ENCODE measurements at places on chromosomes 5 and 9. TPM values are rescaled to one million over a fixed set of nuclear protein-coding genes. Genes with fewer than 3 reads are reported as not detected.

The ALAD gene
- total RNA-seq: 37.7 TPM

The FOXD4 gene
- total RNA-seq: 0.75 TPM

The DMXL1 gene
- total RNA-seq: 51.4 TPM

The HSD17B4 gene
- 335 TPM for total RNA-seq

GRCh38 chr9:113638897-113639296, 175.4 kb downstream of the RGS3 start:
- DNase-seq: peak; percentile 9
- no peaks in the 10 kb centered on the region for H3K27me3 ChIP-seq
- no peaks in the 10 kb centered on the region for H3K4me1 ChIP-seq
- no peaks in the 10 kb centered on the region for H3K36me3 ChIP-seq
- no peak overlapping the region for H3K27ac ChIP-seq

GRCh38 chr9:129726322-129727160, 26.3 kb downstream of the PTGES start:
- no peak overlapping the region for H3K27ac ChIP-seq
- peaks cover 15% of the 10 kb centered on the region for H3K27me3 ChIP-seq
- H3K4me1 ChIP-seq: no peaks in the 10 kb centered on the region
- no peak overlapping the region for H3K4me3 ChIP-seq

DNA sequence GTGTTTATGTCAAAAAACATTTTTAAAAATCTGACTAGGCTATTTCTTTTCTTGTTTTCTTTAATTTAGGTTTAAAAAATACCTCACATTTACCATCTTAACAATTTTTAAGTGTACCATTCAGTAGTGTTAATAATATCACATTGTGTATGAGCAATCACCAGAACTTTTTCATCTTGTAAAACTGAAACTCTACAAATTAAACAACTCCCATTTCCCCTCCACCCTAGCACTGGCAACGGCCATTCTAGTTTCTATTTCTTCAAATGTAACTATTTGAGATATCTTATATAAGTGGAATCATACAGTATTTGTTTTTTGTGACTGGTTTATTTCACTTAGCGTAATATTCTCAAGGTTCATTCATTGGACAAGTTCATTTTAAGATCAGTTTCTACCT, 27.7 kb downstream of the PLCXD3 start:
- no peaks in the 10 kb centered on the region for H3K27me3 ChIP-seq
- DNase-seq: no peak
- no peak overlapping the region for H3K27ac ChIP-seq
- H3K36me3 ChIP-seq: no peaks in the 10 kb centered on the region

DNA sequence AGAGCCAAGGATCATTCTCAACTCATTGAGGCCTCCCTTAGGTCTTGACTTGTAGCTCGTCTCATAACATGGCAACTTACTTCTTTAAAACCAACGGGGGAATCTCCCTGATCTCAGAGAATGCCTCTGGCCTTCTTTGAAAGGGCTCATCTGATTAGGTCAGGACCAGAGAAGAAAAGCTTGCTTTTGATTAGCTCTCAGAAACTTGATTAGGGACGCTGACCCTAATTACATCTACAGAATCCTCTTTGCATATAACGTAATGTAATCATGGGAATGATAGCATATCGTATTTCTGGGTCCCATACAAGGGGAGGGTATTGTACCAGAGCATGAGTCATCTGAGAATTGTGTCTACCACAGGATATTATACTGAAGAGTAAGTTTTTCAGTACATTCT, 125.1 kb upstream of the SH3GL2 start:
- H3K4me3 ChIP-seq: no peak overlapping the region
- no peaks in the 10 kb centered on the region for H3K27me3 ChIP-seq
- H3K4me1 ChIP-seq: no peaks in the 10 kb centered on the region
- H3K27ac ChIP-seq: no peak overlapping the region

- H3K27ac ChIP-seq: no peak overlapping the region
- no peak for DNase-seq
- no peak overlapping the region for H3K4me3 ChIP-seq
- no peaks in the 10 kb centered on the region for H3K27me3 ChIP-seq
Observed at GRCh38 chr9:98547606-98548005, 161.1 kb downstream of the GABBR2 start.

DNA sequence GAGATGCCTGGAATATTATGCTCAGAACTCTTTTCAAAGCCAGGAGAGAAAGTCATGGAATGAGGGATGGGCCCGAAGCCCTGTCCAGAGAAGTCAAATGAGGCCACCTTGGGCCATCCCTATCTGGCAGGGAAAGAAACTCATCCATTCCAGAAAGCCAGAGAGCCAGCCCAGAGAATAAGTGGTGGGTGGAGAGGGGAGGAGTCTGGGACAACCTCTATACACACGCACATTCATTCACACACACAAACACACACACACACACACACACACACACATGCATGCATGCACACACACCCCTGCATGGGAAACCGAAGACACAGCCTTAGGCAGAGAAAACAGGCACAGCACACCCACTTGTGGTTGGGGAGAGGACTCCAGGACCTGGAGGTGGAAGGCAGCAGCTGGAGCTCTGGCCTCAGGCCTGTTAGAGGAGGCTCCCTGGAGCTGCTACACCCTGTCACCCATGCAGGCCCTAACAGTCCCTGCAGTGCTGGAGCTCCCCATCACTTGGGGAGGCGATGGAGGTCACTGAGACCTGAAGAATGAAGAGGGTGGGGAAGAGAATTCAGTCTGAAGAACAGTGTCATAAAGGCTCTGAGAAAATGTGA, 38.0 kb downstream of the TGFBI start:
- DNase-seq: no peak
- H3K36me3 ChIP-seq: no peaks in the 10 kb centered on the region
- no peaks in the 10 kb centered on the region for H3K27me3 ChIP-seq
- peaks cover 7% of the 10 kb centered on the region for H3K4me1 ChIP-seq
- H3K4me3 ChIP-seq: no peak overlapping the region
